T-helper 2 cell treated with Interferon-gamma antibody and Interleukin-4, amounts not matched to agents 5 μg/mL and 100 μg/mL, for 36 hours (primary cell): ENCODE measurements at places on chromosomes 1 and 21.

- H3K36me3 ChIP-seq: peaks cover 15% of the 10 kb centered on the region
- peaks cover 64% of the 10 kb centered on the region for H3K4me1 ChIP-seq
- DNase-seq: no peak
- H3K27ac ChIP-seq: peak overlapping the region; percentile 85
- no peaks in the 10 kb centered on the region for H3K27me3 ChIP-seq
Observed at GRCh38 chr1:168468042-168468809, 75.6 kb downstream of the XCL2 start.

DNA sequence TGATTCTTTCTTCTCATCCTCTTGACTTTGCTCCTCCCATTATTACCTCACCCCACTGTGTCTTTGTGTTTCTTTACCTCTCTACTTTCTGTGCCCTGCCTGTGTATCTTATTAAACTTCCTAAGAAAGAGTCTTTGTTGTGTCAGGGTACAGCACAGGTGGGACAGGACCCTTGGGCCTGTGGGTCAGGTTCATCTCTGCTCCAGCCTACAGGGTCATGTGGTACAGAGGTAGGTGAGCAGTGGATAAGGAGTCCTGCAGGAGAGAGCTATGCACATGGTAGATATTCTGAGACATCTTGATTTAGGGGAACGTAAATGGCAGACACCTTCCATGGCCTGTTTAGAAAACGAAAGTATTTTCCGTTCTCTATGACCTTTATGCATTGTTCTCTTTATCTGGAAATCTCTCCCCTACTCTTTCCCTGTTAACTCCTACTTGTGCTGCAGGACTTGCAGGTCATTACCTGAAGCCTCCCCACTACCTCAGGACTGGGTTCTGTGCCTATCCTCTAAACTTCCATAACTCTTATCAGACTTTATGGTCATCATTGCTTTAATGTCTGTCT, 9.9 kb downstream of the GIPC2 start:
- peaks cover 2% of the 10 kb centered on the region for H3K4me1 ChIP-seq
- H3K36me3 ChIP-seq: no peaks in the 10 kb centered on the region
- peaks cover 11% of the 10 kb centered on the region for H3K27me3 ChIP-seq
- no peak for DNase-seq
- H3K4me3 ChIP-seq: no peak overlapping the region

GRCh38 chr21:34916446-34916845, 132.7 kb downstream of the RUNX1 start:
- H3K27me3 ChIP-seq: no peaks in the 10 kb centered on the region
- peaks cover 25% of the 10 kb centered on the region for H3K36me3 ChIP-seq
- no peak overlapping the region for H3K4me3 ChIP-seq

- DNase-seq: no peak
- peaks cover 20% of the 10 kb centered on the region for H3K4me1 ChIP-seq
- H3K4me3 ChIP-seq: no peak overlapping the region
- no peak overlapping the region for H3K27ac ChIP-seq
- peaks cover 1% of the 10 kb centered on the region for H3K36me3 ChIP-seq
Observed at GRCh38 chr1:29716306-29716705, 480.0 kb downstream of the PTPRU start.

DNA sequence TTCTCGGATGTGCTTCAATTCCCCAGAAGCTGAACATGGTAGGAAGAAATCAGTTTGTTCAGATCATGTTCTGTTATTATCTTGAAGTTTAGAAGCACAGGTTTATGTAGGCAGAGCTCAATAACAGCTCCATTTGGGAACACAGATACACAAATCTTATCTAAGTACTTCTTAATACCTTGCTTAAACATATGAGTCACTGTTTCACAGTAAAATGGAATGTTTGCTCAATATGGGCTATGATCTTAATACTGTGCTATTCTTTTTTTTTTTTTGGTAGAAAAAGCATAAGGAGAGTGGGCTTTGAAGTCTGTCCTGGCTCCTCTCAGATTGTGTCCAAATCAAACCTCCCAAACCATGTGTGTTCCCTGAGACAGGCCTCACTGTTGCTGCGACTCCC, 13.4 kb downstream of the PROK1 start:
- DNase-seq: no peak
- no peak overlapping the region for H3K27ac ChIP-seq
- no peak overlapping the region for H3K4me3 ChIP-seq
- H3K36me3 ChIP-seq: no peaks in the 10 kb centered on the region
- H3K4me1 ChIP-seq: no peaks in the 10 kb centered on the region

- H3K4me1 ChIP-seq: no peaks in the 10 kb centered on the region
- H3K27me3 ChIP-seq: no peaks in the 10 kb centered on the region
- no peak for DNase-seq
- no peak overlapping the region for H3K27ac ChIP-seq
- H3K36me3 ChIP-seq: no peaks in the 10 kb centered on the region
Observed at GRCh38 chr1:63148825-63149645, 173.3 kb upstream of the FOXD3 start.

DNA sequence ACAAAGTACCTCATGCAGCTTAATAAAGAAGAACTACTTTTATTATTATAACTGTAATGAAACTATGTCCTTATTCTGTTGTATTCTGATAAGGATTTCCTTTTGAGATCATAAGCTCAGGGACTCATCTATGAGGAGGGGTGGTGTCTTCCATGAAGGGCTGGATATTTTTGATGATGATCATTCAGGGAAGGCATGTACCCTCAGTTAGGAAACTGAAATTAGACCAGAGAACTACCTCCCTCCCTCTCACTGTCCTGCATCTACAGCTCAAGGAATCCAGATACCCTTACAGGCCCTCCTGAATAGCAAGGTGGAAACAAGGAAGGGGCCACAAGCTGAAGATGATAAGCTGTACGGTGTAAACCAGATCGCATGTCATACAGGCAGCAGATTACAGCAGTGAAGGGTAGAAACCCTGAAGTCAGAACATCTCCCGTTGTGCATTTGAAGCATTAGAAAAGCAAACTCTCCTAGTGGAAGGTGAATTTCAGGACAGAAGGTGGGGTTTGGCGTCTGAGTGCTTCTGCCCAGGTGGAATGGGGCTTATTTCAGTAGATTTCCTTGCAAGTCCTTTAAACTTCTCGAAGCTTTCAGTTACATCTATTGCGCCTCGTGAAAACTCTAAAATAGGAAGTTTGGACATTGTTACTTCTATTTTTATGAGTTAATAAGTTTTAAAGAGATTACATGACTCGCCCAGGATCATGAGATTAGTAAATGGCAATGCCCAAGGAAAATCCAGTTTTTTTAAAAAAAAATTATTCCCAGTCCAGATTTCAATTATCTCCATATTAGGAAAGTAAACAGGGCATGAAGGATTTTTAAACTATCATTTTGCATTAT, 101.1 kb upstream of the HNRNPU start:
- DNase-seq: no peak
- no peaks in the 10 kb centered on the region for H3K27me3 ChIP-seq
- H3K4me3 ChIP-seq: no peak overlapping the region
- peaks cover 20% of the 10 kb centered on the region for H3K4me1 ChIP-seq
- H3K27ac ChIP-seq: no peak overlapping the region
- H3K36me3 ChIP-seq: no peaks in the 10 kb centered on the region

- H3K36me3 ChIP-seq: no peaks in the 10 kb centered on the region
- no peak overlapping the region for H3K4me3 ChIP-seq
- H3K27me3 ChIP-seq: no peaks in the 10 kb centered on the region
- DNase-seq: no peak
Observed at GRCh38 chr21:38188037-38188436, 68.8 kb upstream of the KCNJ15 start.

GRCh38 chr1:210251680-210252490, 19.3 kb downstream of the SERTAD4 start:
- DNase-seq: no peak
- no peaks in the 10 kb centered on the region for H3K4me1 ChIP-seq
- H3K4me3 ChIP-seq: peak overlapping the region; percentile 46
- H3K27me3 ChIP-seq: peaks cover 66% of the 10 kb centered on the region
- H3K27ac ChIP-seq: no peak overlapping the region

DNA sequence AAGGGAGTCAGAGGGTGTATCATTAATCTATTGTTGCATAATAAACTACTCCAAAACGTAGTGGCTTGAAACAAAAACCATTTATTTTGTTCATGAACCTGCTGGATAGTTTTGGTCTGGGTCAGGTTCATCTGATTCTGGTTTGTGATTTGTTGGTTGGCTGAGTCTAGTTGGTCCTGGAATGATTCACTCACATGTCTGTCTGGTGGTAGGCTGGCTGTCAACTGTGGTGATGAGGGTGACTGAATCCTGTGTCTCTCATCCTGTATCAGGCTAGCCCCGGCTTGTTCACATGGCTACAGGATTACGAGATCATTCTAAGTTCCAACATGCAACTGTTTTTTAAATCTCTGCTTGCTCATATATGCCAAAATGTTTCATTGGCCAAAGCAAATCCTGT, 22.5 kb upstream of the SIKE1 start:
- peaks cover 10% of the 10 kb centered on the region for H3K27me3 ChIP-seq
- DNase-seq: no peak
- H3K27ac ChIP-seq: no peak overlapping the region
- H3K4me1 ChIP-seq: no peaks in the 10 kb centered on the region

- H3K4me1 ChIP-seq: peaks cover 2% of the 10 kb centered on the region
- no peaks in the 10 kb centered on the region for H3K36me3 ChIP-seq
- no peak overlapping the region for H3K27ac ChIP-seq
- no peak for DNase-seq
- no peaks in the 10 kb centered on the region for H3K27me3 ChIP-seq
- H3K4me3 ChIP-seq: no peak overlapping the region
Observed at GRCh38 chr1:202590126-202590525, 120.1 kb downstream of the SYT2 start.

DNA sequence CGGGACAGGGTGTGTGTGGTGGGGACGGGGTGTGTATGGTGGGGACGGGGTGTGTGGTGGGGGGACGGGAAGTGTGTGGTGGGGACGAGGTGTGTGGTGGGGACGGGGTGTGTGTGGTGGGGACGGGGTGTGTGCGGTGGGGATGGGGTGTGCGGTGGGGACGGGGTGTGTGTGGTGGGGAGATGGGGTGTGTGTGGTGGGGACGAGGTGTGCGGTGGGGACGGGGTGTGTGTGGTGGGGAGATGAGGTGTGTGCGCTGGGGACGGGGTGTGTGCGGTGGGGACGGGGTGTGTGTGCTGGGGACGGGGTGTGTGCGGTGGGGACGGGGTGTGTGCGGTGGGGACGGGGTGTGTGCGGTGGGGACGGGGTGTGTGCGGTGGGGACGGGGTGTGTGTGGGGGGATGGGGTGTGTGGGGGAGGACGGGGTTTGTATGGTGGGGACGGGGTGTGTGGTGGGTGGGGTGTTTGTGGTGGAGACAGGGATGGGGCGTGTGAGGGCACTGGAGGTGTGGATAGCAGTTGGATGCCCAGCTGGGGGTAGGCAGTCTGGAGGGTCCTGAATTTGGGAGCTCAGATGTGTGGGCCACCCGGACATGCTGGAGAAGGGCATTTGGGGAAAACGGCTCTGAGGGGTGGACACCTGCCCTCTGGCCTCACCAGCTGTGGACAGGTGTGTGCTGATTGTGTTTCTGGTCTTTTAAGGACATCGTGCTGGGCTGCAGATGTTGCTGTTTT, 16.9 kb downstream of the IBA57 start:
- H3K4me3 ChIP-seq: no peak overlapping the region
- no peaks in the 10 kb centered on the region for H3K36me3 ChIP-seq
- H3K27ac ChIP-seq: no peak overlapping the region
- H3K27me3 ChIP-seq: no peaks in the 10 kb centered on the region
- H3K4me1 ChIP-seq: peaks cover 4% of the 10 kb centered on the region
- DNase-seq: no peak

DNA sequence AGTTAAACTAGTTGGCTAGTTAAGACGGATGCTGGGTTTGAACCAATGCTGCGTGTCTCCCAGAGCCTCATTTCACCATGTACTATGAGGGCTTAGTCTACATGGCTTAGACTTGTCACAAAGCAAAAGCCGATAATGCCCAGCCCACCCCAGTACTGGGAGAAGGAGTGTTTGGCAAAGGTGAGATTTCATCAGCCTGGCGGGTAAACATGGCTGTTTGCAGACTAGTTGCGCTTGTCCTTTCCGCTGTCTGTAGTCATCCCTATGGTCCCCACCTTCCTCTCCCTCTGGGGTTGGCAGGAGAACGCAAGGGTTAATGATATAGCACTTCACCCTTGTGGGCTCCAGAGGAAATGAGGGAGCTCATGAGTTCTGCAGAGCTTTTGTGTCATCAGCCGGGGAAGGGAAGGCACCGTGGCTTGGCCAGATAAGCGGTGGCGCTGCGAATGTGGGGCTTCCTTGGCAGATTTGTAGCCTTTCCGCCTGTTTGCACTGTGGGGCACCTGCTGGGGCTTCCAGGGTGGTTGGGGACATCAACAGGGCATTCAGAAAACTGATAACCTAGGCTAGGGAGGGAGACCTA, 29.2 kb downstream of the SOX13 start:
- H3K36me3 ChIP-seq: peaks cover 4% of the 10 kb centered on the region
- peak overlapping the region; percentile 64 for H3K4me3 ChIP-seq
- H3K27me3 ChIP-seq: peaks cover 1% of the 10 kb centered on the region
- H3K4me1 ChIP-seq: peaks cover 31% of the 10 kb centered on the region

- H3K4me1 ChIP-seq: peaks cover 18% of the 10 kb centered on the region
- H3K27me3 ChIP-seq: no peaks in the 10 kb centered on the region
- no peak for DNase-seq
Observed at GRCh38 chr21:36209626-36210171, 53.1 kb downstream of the DOP1B start.

DNA sequence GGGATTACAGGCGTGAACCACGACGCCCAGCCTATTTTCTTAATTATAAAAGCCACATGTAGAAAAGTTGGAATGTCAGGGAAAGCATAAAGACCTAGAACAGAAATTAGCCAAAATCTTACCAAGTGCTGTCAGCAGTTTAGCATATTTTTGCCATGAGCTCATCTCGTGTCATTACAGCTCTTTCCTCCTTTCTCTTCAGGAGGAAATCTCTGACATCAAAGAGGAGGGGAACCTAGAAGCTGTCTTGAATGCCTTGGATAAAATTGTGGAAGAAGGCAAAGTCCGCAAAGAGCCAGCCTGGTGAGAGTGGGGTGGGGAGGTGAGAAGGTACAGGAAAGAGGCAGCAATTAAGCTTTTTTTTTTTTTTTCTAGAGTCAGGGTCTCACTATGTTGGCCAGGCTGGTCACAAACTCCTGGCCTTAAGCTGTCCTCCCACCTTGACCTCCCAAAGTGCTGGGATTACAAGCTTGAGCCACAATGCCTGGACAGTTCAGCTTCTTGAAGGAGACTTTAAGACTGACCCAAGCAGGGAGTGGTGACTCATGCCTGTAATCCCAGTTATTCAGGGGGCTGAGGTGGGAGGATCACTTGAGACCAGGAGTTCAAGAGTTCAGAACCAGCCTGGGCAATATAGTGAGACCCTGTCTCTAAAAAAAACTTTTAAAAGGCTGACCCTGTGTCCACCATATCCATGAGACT, 8.4 kb upstream of the BGLAP start:
- H3K4me1 ChIP-seq: peaks cover 11% of the 10 kb centered on the region
- H3K4me3 ChIP-seq: no peak overlapping the region
- H3K36me3 ChIP-seq: peaks cover 32% of the 10 kb centered on the region
- no peaks in the 10 kb centered on the region for H3K27me3 ChIP-seq

GRCh38 chr1:200899954-200900867, 5.5 kb downstream of the INAVA start:
- no peaks in the 10 kb centered on the region for H3K36me3 ChIP-seq
- no peak overlapping the region for H3K27ac ChIP-seq
- no peak for DNase-seq
- H3K27me3 ChIP-seq: peaks cover 31% of the 10 kb centered on the region

DNA sequence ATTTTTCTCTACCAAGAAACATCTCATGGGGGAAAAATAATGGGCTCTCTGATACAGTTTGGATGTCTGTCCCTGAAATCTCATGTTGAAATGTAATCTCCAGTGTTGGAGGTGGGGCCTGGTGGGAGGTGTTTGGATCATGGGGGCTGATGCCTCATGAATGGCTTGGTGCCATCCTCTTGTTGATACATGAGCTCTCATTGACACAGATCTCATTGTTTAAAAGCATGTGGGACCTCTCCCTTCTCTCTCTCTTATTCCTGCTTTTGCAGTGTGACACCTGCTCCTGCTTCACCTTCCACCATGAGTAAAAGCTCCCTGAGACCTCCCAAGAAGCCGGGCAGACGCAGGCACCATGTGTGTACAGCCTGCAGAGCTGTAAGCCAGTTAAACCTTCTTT, 332.5 kb upstream of the NRIP1 start:
- no peak overlapping the region for H3K27ac ChIP-seq
- no peak overlapping the region for H3K4me3 ChIP-seq
- no peaks in the 10 kb centered on the region for H3K36me3 ChIP-seq
- H3K27me3 ChIP-seq: no peaks in the 10 kb centered on the region
